RWPE2 (cell line): ENCODE measurements at places on chromosomes 12 and 14.

DNA sequence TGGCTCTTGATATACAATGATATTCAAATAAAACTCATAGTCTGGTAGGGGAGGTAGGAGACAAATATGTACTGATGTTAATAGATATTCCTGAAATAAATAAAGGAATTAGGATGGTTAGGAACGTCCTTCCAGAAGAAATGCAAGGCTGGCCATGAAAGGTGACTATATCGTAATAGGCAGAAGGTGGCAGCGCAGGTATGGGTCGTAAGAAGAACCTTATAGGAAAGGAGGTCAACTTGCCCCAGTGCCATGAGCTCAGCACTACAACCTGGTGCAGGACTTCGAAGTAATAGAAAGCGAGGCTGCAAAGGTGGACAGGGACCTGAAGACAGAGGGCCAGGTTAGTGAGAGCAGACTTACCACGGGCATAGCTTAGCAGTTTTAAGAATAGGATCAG, 55.3 kb upstream of the FGD4 start:
- no peak for DNase-seq

GRCh38 chr14:85125291-85125670, 404.7 kb upstream of the FLRT2 start:
- DNase-seq: no peak

DNA sequence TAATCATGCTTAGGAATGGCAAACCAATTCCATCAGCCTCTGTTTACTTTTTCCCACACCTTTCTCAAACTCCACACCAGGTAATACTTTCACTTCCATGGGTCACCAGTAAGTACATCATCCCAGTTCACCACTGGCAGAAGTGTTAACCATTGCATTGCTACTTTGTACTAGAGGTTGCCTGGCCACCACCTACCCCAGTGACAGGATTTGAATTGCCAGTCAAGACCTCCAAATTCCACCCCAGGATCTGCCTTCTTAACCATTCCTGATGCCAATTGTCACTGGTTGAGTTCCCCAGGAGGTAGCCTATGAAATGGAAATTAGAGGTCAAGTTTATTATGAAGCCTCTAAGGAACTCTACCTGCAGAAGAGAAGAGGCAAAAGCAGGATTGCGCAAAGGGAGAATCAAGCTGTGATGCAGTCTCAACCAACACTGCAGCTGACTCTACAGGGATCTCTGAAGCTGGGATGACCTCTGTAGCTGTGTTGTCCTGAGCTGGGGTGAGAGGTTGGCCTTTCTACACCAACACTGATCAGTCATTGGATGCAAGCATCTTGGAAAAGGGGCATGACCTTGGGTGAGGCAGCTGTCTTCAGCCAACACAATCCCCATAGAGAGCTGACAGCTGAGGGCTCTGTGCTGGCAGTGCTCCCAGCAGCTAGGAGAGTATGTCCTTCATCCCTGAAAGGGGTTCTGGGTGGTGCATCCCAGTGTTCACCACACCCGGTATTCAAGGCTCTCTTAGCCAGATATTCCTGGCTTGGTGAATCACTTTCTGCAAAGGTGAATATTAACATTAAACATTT, 37.0 kb upstream of the HMGA2 start:
- no peak for DNase-seq

GRCh38 chr14:79904497-79904896, 306.8 kb downstream of the DIO2 start:
- DNase-seq: no peak

GRCh38 chr12:132085291-132085635, 58.9 kb downstream of the DDX51 start:
- DNase-seq: no peak

GRCh38 chr12:78240827-78241226, 410.1 kb downstream of the NAV3 start:
- DNase-seq: no peak

- no peak for DNase-seq
These were observed 54.0 kb downstream of the ADCK1 start for GRCh38 chr14:77853919-77854318.

- no peak for DNase-seq
These were observed 62.3 kb upstream of the CCDC175 start for GRCh38 chr14:59638885-59639284.

DNA sequence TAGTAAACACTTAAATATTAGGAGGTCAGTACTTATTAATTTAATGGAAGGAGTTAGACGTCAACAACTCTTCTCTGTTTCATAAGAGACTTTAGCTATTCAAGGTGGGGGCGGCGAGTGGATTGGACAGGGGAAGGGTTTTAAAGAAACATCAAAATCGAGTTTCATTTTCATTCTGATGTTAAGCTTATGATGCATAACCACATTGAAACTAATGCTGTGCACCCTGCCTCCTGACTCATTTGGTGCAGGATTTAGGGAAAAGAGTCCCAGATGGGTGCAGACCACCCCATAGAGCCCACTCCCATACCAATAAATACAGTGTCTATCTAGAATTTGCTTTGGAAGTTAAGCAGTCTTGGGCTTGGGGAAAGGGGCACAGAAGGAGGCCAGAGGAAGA, 7.4 kb downstream of the ZBTB39 start:
- no peak for DNase-seq

DNA sequence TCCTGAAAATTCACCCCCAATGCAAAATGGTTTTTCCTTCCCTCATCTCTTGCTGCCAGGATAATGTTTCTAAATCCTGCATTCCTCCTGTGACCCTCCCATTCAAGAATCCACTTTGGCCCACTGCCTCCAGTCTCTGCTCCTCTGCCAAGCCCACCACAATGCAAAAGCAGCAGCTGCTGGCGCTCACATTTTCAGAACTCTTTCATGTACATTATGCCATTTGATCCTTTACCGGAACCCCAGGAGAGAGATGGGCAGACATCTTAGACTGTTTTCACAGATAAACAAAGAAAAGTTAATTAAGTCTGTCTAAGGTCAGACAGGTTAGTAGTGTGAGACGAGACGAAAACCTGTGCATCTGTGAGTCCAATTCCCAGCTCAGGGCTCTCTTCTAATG, 12.9 kb downstream of the LRIG3 start:
- no peak for DNase-seq

GRCh38 chr14:61321385-61322010, at the start of gene PRKCH:
Gene PRKCH, plus strand, starts transcription at chr14:61321579. Its CDS starts 523 bp downstream, at chr14:61322102.
- DNase-seq: peak; percentile 88

GRCh38 chr12:96811083-96811482, 96.0 kb upstream of the NEDD1 start:
- no peak for DNase-seq

- no peak for DNase-seq
These were observed 4.1 kb upstream of the RBM19 start for GRCh38 chr12:113970211-113970610.

GRCh38 chr14:24430682-24431568, 1.2 kb downstream of the KHNYN start:
- no peak for DNase-seq

GRCh38 chr12:113263431-113263963, 42.2 kb downstream of the TPCN1 start:
- DNase-seq: no peak

DNA sequence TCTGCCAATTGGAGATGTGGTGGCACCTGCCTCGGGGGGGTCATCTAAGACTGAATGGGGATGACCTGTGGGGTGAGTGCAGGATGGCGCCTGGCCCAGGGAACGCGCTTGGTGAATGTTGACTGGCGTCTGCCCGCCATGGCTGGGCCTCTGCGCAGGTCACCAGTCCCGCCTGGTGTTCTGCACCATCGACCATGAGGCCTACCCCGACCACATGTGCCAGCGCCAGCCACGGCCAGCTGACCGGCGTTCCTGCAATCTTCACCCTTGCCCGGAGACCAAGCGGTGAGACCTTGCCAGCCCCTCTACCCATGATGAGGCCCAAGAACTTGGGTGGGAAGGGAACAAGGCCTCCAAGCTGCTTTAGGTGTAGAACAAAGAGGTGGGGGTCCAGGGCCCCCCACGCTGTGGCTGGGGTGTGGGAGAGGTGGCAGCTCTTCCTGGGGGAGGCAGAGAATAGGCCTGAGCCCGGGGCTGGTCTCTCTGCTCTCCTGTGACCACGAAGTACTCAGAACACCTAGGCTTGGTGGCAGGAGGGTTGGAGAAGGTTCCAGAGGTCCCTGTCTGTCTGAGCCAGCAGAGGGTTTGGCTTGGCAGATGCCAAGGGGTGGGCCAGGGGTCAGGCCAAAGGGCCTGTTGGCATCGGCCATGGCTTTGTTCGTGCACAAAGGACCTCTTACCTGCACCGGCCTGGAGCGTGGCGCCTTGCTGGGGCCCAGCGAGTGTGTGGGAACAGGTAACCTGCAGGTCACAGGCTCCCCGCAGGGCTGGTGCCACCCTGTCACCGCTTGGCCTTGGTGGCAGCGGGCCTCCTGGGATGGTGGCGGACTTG, 15.4 kb downstream of the PAPLN start:
- DNase-seq: peak; percentile 78

GRCh38 chr12:124837249-124837897, 26.3 kb downstream of the SCARB1 start:
- no peak for DNase-seq

GRCh38 chr14:38357557-38357956, 101.7 kb upstream of the CLEC14A start:
- no peak for DNase-seq

DNA sequence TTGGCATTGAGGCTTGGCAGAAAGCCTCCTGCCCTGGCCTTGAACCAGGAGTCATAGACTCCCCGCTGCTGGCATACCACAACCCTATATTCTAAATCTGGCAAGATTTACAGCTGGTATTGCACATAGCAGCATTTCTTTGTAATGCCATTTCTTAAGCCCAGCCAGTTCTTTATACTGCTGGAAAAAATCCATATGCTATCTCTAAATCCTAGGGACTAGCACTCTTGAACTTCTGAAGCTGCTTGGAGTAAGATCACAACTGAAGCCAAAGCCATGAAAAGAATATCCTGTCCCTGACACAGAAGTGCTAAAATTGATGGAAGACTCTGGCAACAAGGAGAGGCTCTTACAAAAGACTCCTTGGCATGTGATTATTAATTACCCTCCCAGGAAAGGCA, 89.3 kb downstream of the KCNC2 start:
- DNase-seq: no peak

DNA sequence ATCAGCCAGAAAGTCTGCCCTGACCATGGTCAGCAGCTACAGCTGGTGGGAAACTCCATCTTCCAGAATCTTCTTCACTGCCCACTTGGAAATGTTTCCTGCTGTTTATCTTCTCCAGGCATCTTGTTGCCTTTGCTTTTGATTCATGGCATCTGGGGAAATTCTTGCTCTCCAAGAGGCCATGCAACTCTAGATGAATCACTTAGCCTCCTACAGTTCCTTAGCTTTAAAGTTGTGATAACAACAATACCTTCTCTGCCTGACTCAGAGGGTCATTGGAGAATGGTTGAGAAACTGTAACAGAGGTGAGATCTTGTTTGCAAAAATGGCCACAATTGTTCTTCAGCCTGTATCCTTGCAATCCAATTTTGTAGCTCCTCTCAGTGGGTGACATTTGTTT, 121.0 kb upstream of the VRK1 start:
- no peak for DNase-seq

GRCh38 chr12:70248876-70249275, 5.6 kb downstream of the CNOT2 start:
- no peak for DNase-seq
